ENCODE measurements at places on chromosomes 5 and 9. TPM values are rescaled to one million over a fixed set of nuclear protein-coding genes. Genes with fewer than 3 reads are reported as not detected.

The SOX30 gene
- under 0.01 TPM for total RNA-seq

The MLANA gene
- under 0.01 TPM for total RNA-seq

The CAMK4 gene
- total RNA-seq: 0.72 TPM

The CDKN2B gene
- 50.7 TPM for total RNA-seq

The BAAT gene
- total RNA-seq: under 0.01 TPM

The TDRD7 gene
- 8.0 TPM for total RNA-seq

The RMND5B gene
- total RNA-seq: 20.0 TPM

The RGMB gene
- total RNA-seq: 70.9 TPM

The TRAPPC13 gene
- total RNA-seq: 24.2 TPM

The SEPTIN8 gene
- total RNA-seq: 32.1 TPM

The FAM151B gene
- total RNA-seq: 19.2 TPM

The ANKDD1B gene
- total RNA-seq: 0.72 TPM

The LCN10 gene
- not detected for total RNA-seq

The IGFBPL1 gene
- 0.36 TPM for total RNA-seq

The DMRTA1 gene
- total RNA-seq: 4.3 TPM

The GRM6 gene
- total RNA-seq: not detected

The FIBCD1 gene
- total RNA-seq: 5.3 TPM

The ICE1 gene
- total RNA-seq: 34.0 TPM

The OBP2B gene
- total RNA-seq: not detected

The SLC4A9 gene
- not detected for total RNA-seq

The FOXD4 gene
- 0.29 TPM for total RNA-seq

The LEAP2 gene
- total RNA-seq: under 0.01 TPM

The ADAM19 gene
- 12.1 TPM for total RNA-seq

The CDK5RAP2 gene
- 52.2 TPM for total RNA-seq

The ANKRD31 gene
- total RNA-seq: 0.29 TPM

The GABBR2 gene
- total RNA-seq: 0.88 TPM

The SPATA31E1 gene
- not detected for total RNA-seq

The SLC6A18 gene
- not detected for total RNA-seq

The ASS1 gene
- 195 TPM for total RNA-seq

Data from osteoblast (primary cell).